ENCODE measurements at places on chromosomes 3 and 15.

GRCh38 chr3:10173926-10174435, 9.3 kb downstream of the IRAK2 start:
- no peak overlapping the region for H3K4me3 ChIP-seq
- DNase-seq, result no peak
- no peaks in the 10 kb centered on the region for H3K36me3 ChIP-seq
- H3K27ac ChIP-seq, result no peak overlapping the region
- H3K27me3 ChIP-seq, result no peaks in the 10 kb centered on the region

DNA sequence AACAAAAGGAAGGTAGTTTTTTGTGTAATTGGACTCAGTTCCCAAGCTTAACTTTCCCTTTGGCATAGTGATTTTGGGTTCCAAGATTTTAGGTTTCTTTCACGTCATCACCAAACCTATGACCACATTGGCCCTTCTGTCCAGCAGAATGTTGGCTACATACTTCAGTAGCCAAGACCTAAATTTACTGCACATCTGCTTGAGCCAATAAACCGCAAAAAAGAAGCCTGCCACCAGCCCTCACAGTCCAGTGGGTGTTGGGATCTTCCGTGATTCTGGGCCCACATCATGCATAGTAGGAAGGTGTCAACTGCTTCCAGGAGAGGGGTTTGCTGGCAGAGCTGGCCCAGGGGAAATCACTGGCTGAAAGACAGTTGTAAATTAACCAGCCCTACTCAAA, 57.6 kb upstream of the LIPC start:
- no peaks in the 10 kb centered on the region for H3K36me3 ChIP-seq
- DNase-seq, result no peak
- no peaks in the 10 kb centered on the region for H3K4me1 ChIP-seq
- H3K27me3 ChIP-seq, result no peaks in the 10 kb centered on the region
- H3K27ac ChIP-seq, result no peak overlapping the region
- H3K4me3 ChIP-seq, result no peak overlapping the region

DNA sequence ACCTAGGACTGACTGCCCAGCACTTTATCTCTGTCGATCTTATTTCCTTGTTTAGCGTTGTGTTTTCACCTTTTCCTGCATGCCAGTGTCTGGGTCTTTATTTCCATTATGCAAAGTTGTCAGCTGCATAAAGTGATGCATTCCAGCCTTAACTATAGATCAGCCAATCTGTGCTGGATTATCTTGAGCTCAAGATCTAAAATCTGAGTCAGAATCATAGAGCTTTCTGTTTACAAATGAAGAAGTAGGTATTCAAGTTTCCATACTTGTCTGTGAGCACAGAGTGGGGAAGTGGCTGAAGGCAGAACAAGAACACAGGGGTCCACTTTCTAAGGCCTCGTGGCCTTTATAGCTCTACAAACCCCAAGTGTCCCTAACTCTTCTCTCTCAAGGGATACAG, 82.4 kb upstream of the PLCL2 start:
- H3K4me1 ChIP-seq, result peaks cover 16% of the 10 kb centered on the region
- DNase-seq, result no peak
- no peak overlapping the region for H3K4me3 ChIP-seq
- no peak overlapping the region for H3K27ac ChIP-seq
- H3K36me3 ChIP-seq, result no peaks in the 10 kb centered on the region

- H3K27me3 ChIP-seq, result no peaks in the 10 kb centered on the region
- H3K4me3 ChIP-seq, result no peak overlapping the region
- H3K27ac ChIP-seq, result no peak overlapping the region
- no peaks in the 10 kb centered on the region for H3K4me1 ChIP-seq
- H3K36me3 ChIP-seq, result no peaks in the 10 kb centered on the region
Observed at GRCh38 chr3:143956838-143957237, 14.8 kb upstream of the DIPK2A start.

GRCh38 chr3:105503191-105503593, 136.5 kb downstream of the ALCAM start:
- no peak for DNase-seq
- no peaks in the 10 kb centered on the region for H3K27me3 ChIP-seq

DNA sequence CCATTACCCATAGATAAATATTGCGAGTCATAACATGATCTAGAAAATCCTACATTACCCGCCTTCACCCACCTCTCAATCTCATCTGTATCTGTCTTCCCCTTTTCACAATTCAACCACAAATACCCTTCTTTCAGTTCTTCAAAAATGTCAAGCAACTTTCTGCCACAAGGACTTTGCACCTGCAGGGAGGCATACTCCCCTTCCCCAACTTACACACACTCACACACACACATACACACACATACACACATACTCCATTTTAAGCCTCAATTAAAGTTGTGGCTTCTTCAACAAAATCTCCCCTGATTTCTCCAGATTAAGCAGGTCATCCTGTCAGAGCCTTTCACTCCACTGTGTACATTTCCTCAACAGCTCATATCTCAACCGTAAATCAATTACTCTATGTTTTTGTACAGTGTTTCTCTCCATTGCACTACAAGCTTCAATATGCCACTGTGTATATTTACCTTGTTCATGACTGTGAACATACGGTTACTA, 33.1 kb upstream of the CCDC50 start:
- H3K27ac ChIP-seq, result no peak overlapping the region
- DNase-seq, result no peak
- no peaks in the 10 kb centered on the region for H3K27me3 ChIP-seq
- no peak overlapping the region for H3K4me3 ChIP-seq
- H3K4me1 ChIP-seq, result no peaks in the 10 kb centered on the region
- no peaks in the 10 kb centered on the region for H3K36me3 ChIP-seq

DNA sequence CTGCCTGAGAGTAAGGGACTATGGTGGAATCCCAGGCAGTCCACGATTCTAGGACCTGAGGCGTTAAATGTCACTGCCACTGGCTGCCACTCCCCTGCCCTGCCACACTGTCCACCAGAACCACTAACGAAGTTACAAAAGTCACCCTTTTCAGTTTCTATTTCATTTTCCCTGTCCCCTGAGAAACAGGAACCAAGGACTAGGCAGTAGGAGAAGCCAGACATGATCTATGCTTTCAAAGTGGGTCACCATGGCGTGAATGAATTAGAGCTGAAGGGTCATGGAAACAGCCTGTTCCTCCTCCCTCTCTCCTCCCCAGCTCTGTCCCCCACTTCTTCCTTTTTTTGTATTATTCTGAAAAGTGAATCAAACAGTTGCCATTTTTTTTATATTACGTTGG, 9.1 kb upstream of the ADPRH start:
- no peak for DNase-seq
- no peaks in the 10 kb centered on the region for H3K4me1 ChIP-seq
- H3K27ac ChIP-seq, result no peak overlapping the region

DNA sequence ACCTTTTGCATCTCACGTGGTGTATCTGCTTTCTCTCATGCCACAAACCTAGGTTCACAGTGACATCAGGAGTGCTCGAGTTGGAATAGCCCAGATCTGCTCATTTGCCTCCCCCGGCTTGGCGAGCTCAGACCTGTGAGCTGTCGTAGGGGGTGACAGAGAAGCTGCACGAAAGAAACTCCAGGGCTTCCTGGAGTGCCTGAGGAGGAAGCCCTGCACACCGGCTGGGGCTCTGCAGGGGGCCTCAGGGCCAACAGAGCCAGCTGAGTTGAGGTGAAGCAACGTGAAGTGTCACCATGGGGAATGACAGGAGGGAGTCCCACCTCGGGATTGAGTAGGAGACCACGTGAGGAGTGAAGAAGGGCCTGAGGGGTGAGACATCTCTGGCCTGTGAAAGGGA, 62.5 kb downstream of the RPN1 start:
- no peak for DNase-seq
- H3K4me1 ChIP-seq, result no peaks in the 10 kb centered on the region
- no peaks in the 10 kb centered on the region for H3K36me3 ChIP-seq
- H3K4me3 ChIP-seq, result no peak overlapping the region
- H3K27me3 ChIP-seq, result no peaks in the 10 kb centered on the region

DNA sequence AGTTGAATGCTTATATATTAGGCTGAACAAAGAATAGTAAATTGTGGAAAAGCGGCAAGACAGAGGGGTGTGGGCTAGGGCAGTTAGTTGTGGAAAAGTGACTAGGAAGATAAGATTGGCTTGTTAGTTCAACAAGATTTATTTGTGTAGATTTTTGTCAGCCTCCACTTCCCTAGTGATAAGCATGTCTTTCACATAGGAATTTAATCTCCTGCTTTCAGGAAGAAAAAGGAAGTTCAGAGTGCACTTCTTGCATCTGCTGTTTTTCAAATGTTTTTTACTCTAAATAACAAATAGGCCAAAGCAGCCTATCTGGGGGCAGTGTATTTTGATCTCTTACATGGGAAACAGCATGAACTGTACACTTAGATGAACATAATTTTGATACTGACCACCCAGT, 919.9 kb downstream of the NAALADL2 start:
- no peaks in the 10 kb centered on the region for H3K27me3 ChIP-seq
- H3K36me3 ChIP-seq, result no peaks in the 10 kb centered on the region
- no peak overlapping the region for H3K4me3 ChIP-seq

GRCh38 chr15:47587940-47588802, 129.1 kb upstream of the SEMA6D start:
- H3K36me3 ChIP-seq, result no peaks in the 10 kb centered on the region
- DNase-seq, result no peak
- H3K27ac ChIP-seq, result no peak overlapping the region
- no peaks in the 10 kb centered on the region for H3K4me1 ChIP-seq
- no peak overlapping the region for H3K4me3 ChIP-seq

DNA sequence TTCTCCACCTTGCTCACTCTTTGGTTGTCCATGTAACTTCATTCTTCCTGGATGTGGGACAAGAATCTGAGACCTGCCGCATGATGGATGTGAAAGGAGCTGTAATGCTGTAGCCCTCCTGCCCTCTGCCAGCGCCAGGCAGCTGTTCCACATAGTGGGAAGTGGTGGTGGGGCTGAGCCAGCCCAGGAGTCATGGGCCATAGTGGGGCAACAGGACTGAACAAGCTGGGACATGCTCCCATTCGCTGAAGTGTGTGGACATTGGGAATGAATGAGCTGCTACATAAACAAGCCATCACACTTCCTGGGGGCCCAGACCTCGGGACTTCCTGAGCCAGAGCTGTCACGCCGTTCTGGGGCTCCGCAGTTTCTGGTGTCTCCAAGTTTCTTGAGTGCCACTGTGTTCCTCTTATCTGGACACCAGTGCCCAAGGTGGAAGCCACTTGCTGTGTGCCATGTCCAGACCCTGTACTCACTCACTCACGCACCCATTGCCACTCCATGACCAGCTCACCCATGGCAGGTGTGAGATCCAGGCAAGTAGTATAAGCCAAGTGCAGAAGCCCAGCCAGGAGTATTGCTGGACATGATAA, 624.3 kb upstream of the EPHA6 start:
- no peaks in the 10 kb centered on the region for H3K4me1 ChIP-seq
- no peaks in the 10 kb centered on the region for H3K36me3 ChIP-seq
- H3K27ac ChIP-seq, result no peak overlapping the region

DNA sequence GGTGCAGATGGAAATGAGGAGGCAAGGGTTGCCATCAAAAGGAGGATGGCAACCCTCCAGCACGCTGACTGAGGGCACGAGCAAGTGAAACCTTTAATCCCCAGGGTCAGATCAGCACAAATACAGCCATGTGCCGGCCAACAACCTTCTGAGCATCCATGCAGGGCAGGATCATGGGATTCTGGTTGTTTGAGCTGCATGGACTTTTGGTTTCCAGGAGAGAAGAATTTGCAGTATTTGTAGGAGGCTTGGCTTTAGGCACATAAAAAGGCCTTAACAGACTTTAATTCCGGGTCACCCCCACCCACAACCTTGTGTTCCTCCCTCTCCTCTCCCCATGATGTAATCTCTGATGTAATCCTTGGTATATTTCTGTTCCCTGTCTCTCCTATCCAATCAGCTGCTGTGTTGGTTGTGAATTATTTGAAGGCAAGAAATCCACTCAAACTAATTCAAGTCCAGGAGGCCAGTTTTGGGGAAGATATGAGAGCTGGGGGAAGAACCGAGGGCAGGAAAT, 254.3 kb downstream of the SHQ1 start:
- no peak overlapping the region for H3K4me3 ChIP-seq
- no peaks in the 10 kb centered on the region for H3K4me1 ChIP-seq
- no peak for DNase-seq

DNA sequence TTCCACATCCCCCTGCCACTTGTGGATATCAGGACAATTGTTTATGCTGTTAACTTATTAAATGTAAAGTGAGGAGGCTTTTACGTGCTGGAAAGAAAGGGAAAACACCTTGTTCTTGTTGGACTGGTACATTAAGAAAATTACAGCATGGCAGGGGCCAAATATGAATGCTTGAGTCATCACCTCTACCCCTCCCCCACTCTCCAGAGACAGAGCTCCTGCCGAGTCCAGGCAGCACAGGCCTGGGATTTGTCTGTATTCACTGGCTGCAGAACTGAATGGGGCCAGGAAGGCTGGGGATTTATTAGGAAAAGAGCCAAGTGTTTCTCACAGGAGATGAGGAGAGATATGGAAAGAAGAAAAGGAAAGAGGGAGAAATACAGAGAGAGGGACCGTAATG, 308.9 kb downstream of the EPHB1 start:
- no peak overlapping the region for H3K4me3 ChIP-seq
- no peaks in the 10 kb centered on the region for H3K36me3 ChIP-seq
- no peaks in the 10 kb centered on the region for H3K4me1 ChIP-seq
- H3K27ac ChIP-seq, result no peak overlapping the region
- DNase-seq, result no peak
- no peaks in the 10 kb centered on the region for H3K27me3 ChIP-seq

- no peak for DNase-seq
- H3K27ac ChIP-seq, result no peak overlapping the region
- no peaks in the 10 kb centered on the region for H3K4me1 ChIP-seq
- H3K36me3 ChIP-seq, result no peaks in the 10 kb centered on the region
- no peak overlapping the region for H3K4me3 ChIP-seq
Observed at GRCh38 chr3:146313031-146313745, 62.3 kb upstream of the PLSCR4 start.

GRCh38 chr3:52281981-52282801, 3.7 kb upstream of the WDR82 start:
- H3K27ac ChIP-seq, result peak overlapping the region; percentile 52
- peak; percentile 14 for DNase-seq

- no peak overlapping the region for H3K4me3 ChIP-seq
- H3K4me1 ChIP-seq, result no peaks in the 10 kb centered on the region
- H3K27ac ChIP-seq, result no peak overlapping the region
- no peaks in the 10 kb centered on the region for H3K27me3 ChIP-seq
Observed at GRCh38 chr15:67018026-67018425, 47.4 kb upstream of the SMAD3 start.

- H3K4me1 ChIP-seq, result peaks cover 7% of the 10 kb centered on the region
- H3K27me3 ChIP-seq, result no peaks in the 10 kb centered on the region
- no peak for DNase-seq
- H3K36me3 ChIP-seq, result peaks cover 9% of the 10 kb centered on the region
- no peak overlapping the region for H3K27ac ChIP-seq
Observed at GRCh38 chr3:122576174-122576940, 1.1 kb upstream of the PARP15 start.

DNA sequence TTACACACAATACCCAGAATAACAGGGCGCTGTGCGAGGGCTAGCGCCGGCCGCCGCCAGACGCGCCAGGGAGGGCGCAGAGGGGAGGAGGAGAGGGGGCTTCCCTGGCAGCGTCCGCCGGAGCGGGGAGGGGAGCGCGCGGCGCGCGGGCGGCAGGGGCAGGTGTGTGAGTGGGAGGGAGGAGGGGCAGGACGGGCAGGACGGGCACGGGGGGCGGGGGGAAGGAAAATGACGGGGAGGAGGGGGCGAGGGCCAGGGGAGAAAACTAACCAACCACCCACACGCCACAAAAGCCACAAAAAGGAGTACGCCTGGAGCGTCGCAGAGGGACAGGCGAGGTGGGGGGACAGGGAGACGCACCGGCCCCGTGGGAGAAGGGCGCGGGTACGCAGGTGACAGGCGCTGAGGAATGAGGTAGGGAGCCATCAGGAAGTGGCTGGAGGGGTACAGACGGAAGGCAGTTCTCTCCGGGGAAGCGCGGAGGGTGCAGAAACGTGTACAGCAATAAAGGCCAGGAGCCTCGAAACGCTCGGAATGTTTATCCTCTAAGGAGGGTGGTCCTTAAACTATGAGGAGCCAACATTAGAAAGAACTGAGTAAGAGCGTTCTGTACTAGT, 610 bp upstream of the SATB1 start:
- H3K36me3 ChIP-seq, result no peaks in the 10 kb centered on the region
- H3K4me3 ChIP-seq, result peak overlapping the region; percentile 79
- peak overlapping the region; percentile 86 for H3K27ac ChIP-seq
- DNase-seq, result peak; percentile 73

Measured in effector memory CD4-positive, alpha-beta T cell (primary cell).